ENCODE measurements at places on chromosomes 7 and 10. TPM values are rescaled to one million over a fixed set of nuclear protein-coding genes. Genes with fewer than 3 reads are reported as not detected.

ODAD2 gene
- total RNA-seq: 0.17 TPM

CDNF gene
- 1.3 TPM for total RNA-seq

PDE1C gene
- total RNA-seq: 2.5 TPM

ITPRID1 gene
- not detected for total RNA-seq

ASAH2B gene
- 3.9 TPM for total RNA-seq

TMEM184A gene
- 8.1 TPM for total RNA-seq
